ENCODE measurements at places on chromosomes 16 and 17.

DNA sequence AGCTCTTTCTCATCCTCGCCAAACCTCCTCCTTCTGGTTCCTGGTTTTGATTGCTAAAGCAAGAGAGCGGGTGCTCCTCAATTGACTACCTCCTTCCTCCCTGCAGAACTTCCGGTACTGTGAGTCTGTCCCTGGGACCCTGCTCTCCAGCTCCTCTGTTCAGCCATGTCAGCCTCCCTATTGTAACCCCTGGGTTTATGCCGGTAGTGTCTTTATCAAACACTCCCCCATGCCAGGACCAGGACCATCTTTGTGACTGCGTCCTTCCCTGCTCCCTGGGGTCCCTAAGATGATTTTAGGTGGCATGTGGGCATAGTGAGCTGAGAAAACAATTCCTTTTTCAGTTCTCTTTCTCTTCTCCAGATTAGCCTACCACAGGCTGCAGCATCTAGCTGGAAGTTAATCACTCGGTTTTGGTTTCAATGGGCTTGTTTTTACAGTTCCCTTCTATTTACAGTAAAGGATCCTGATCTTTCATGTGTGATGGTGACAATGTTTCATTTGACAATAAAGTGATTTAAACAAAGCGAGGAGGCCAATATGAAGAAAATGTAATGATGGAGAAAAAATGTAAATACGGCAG, 27.7 kb upstream of the IL21R start:
- peak; percentile 33 for DNase-seq

DNA sequence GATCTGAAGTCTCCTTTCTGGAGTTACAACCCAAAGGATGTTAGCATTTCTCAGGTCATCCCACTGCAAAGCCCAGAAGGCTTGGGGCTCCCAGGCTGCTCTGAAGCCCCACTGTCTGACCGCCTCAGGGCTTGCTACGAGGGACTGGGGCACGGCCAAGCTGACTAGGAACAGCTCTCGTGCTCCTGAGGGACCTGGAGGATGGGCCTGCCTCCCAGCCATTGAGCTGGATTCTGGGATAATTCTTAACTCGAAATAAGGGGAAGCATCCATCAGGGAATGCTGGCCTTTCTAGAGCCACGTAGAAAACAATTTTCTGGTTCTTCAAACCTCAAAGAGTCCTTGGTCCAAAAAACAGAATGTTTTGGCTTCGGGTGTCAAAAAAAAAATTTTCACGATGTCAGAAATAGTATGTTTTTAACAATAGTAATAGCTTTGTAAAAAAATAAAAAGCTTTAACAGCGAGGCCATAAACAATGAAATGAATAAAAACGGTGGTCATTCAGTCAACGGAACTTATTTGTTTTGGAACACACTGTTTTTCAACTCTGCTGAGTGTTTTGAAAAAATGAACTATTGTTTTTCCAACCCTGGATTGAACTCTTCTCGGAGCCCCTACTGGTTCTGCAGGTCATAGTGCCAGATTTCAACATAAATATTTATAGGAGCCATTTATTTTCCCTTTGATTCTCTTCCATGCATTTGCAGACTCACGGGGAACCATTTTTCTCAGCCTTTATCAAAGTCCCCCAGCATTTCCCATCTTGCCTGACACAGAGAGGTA, 16.4 kb upstream of the HERPUD1 start:
- no peak for DNase-seq

DNA sequence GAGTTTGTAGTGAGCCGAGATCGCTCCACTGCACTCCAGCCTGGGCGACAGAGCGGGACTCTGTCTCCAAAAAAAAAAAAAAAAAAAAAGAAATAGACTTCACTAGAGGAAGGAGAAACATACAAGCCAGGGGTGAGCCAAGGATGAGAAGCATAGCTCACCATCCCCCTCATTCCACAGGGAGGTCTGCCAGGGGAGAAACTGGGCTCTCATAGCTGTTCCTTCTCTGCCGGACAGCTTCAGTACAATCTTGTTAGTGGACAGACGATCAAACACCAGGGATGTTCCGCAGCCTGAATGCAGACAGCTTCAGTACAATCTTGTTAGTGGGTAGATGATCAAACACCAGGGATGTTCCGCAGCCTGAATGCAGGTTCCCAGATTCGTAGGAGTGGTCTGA, 509.6 kb downstream of the CDH13 start:
- no peak for DNase-seq

DNA sequence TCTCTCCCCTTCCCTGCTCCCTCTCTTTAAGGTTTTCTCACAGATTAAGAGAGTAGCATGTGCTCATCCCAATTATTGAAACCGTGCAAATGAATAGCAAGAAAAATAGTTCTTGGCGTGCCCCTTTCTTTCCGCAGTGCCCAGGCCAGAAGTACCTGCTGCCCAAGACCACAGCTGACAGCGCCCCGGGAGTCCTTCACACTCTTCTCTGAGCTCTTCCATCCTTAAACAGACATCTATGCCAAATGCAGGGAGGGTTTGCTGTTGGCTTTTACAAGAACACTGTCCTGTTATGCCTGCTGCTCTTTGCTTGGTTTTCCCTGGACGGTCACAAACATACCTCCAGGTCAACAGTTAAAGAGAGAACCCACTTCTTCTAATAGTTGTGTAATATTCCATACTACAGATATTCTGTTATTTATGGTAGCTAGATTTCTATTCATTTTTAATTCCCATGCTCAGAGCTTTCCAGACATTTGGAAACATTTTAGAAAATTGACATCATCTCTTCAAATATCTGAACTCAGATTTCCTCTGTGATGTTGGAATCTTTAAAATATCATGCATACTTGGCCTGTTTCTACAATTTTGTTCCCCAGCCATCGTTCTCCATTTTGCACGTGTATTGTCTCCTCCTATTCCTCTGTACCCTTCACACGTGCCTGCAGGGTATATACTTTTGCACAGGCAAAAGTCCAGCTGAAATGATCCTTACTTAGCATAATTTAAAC, 416.7 kb downstream of the WWOX start:
- DNase-seq = no peak

DNA sequence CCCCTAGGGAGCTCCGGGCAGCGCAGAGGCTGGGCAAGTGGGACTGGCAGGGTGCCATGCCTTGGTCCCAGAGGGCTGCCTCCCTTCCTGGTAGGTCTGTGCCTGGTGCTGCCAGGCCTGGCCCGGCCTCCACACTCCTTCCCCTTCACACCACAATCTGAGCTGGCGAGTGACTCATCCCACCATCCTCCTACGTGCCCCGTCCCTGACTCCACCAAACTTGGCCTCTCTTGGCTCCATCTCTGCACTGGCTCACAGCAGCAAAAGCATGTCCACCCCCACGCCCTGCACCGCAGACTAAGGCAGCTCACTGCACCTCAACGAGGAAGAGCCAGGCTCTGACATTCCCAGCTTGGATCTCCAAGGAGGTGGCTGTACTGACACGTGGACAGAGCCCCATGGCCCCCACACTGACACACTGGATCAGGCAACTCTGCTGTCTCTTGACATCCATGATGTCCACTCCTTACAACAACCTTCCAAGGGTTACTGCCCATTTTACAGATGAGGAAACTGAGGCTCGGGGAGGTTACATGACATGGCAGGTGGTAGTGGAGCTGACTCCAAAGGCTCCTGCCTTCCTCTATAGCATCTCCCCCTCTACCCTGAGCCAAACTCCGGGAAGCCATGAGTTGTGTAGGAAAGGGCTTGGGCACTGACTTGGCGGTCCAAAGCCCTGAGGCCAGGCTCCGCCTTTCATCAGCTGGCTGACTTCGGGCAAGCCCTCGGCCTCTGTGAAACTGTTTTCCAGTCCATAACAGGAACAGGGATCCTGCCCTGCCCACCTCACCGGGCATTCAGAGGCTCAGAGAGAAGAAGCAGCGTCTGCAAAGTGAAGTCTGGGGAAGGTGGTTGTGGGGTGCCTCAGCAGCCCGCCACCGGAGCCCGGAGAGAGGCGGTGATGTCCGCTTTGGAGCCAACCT, 20.1 kb upstream of the KRT19 start:
- no peak for DNase-seq

DNA sequence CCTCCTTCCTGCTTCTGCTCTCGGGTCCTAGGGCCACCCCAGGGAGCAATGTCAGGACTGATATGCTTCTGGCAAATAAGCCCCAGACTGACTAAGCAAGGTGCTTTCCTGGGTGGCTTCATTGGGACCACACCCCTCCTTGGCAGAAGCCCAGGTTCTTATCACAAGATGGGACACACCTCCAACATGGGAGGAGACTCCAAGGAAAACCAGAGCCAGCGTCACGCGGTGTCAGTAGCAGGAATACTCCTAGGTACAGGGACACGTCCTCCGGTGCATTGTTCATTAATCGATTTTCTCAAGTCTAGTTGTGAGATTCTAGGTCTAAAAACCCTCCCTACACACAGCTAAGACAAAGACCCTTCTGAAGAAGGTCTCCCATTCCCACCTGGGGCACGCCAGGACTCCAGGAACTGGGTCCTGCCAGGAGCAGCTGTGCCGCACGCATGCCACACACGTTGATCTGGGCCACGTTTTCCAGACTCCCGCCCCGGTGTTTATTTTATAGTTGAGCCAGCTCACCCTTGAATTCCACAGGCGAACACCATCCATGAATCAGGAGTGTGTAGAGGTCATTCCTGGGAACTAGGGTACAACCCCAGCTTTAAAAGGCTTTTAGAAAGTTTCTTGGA, 30.8 kb downstream of the FA2H start:
- no peak for DNase-seq

DNA sequence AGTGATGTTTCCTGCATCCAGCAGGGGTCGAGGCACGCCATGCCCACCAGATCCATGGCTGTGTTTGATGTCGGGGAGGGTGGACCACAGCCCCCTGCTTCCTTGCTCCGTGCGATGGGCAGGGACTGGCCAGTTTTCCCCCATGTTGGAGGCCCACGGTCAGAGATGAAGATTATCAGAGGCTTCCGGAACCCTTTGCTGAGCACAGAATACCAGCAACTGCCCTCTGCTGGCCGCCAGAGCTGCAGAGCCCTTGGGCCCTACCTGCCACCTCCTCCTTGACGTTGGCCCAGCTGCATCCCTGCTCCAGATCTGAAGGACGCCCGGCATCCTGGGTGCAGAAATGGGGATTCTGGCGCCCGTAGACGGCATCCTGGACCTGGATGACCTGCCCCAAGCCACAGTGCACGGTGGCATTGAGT, 23.7 kb upstream of the BCO1 start:
- DNase-seq = no peak

DNA sequence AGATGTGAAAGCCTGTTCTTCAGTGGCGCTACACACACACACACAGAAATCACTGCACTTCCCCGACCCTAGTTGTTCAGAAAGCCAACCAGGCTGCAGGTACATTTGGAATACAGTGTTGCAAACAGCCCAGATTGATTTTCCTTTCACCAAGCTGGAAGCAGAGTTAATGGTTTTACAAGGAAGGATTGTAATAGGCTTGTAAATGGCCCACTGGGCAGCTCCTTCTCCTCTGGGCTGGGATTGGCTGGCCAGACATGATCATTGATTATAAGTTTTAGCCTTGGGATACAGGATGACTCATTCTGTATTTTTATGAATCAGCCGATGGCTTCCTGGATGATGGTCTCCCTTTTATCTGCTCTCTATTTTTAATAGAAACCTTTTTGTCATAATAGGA, 2.5 kb downstream of the VAT1L start:
- no peak for DNase-seq

DNA sequence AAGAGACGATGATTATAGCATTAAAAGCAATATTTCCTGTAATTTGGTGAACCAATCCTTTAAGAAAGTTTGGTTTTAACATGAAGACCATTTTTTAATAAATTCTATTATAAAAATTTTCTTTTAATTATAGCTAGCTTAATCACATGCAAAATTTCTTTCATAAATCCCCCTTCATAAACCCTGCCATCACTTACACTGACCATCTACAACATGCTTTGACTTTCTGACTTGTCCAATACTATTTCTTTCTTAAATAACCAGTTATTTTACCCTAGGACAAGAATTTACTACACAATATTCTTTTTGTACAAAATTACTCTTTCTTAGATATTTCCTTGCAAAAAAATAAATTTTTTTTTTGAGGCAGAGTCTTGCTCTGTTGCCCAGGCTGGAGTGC, 1334.8 kb downstream of the CDH11 start:
- no peak for DNase-seq

DNA sequence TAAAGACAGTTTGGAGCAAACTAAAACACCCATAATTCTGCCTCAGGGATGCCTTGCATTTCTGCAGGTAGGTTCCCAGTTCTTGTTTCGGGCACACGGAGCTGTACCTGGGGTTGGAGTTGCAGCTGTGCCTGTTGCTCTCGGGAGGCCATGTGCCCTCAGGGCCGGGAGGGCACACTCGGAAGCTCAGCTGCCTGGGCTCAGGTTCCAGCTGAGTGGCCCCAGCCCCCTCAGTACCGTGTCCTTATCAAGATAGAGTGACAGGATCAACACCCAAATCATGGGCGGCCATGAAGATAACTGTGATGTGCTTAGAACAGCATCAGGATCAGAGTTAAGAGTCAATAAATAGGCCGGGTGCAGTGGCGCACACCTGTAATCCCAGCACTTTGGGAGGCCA, 107.9 kb downstream of the SNX29 start:
- no peak for DNase-seq

- DNase-seq = no peak
Measured at GRCh38 chr16:56303880-56304279, 112.6 kb downstream of the GNAO1 start.

DNA sequence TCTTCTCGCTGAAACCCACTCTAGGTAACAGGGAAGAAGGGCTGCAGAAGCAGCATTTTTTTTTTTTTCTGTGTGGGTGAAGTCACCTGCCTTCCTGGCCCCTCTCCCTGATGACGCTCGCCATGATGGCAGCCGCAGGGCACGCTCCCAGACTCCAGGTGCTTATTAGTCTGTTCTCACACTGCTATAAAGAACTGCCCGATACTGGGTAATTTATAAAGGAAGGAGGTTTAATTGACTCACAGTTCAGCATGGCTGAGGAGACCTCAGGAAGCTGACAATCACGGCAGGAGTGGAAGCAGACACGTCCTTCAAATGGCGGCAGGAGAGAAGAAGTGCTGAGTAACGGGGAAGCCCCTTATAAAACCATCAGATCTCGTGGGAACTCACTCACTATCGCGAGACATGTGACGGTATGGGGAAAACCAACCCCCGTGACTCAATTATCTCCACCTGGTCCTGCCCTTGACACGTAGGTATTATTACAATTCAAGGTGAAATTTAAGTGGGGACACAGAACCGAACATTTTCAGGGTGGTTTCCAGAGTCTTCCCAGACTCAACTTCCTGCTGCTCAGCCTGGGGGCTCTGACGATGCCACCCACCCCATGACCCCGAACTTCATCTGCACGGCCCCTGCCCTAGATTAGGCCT, 34.9 kb upstream of the NLRP1 start:
- no peak for DNase-seq

DNA sequence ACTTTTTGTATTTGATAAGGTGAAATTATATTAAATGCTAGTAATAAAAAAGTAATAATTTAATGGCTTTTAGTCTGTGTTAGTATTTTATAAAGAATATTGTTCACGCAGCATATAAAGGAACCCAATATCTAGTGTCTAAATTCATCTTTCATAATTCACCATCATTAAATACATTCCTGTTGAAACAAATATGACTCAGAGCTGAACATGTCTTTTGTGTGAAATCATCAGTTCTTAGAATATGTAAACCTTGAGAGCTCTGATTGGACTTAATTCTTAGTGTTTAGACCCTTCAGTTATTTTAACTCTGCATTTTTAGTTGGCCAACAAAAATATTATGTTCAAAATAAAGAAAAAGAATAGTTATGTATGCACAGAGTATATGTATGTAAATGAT, 71.8 kb downstream of the ABHD15 start:
- no peak for DNase-seq

Measured in globus pallidus (tissue), 1 donor.